ENCODE measurements at places on chromosomes 3 and 15.

DNA sequence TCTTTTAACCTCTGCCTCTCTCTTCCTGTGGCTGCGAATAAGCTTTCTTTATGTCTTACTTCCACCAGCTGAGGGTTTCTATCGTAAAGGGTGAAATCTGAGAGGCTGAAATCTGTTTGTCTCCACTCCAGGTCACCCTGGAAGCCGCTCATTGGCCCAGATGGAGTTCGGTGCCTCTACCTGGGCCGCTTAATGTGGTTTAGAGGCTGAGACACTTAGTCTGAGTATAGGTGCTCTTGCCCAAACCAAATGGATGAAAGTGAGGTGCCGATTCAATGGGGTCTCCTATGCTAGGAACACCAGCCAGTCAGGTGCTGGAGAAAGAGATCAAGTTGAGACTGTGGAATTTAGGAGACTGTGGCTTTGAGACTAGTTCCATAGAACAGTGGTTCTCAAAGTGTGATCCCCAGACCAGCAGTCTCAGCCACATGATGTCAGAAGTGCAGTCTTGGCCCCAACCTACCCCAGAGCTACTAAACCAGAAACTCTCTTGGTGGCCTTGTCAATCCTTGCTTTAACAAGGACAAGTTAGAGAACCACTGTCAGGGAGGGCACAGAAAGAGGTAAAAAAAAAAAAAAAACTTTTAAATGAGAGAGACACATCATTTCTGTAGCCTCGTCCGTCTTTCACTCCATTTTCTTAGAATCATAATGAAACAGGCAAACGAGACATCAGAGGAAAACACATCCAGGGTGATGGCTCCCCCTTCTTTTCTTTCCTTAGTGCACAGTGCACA is 54.9 kb upstream of the CCR2 start:
- peak; percentile 53 for DNase-seq

DNA sequence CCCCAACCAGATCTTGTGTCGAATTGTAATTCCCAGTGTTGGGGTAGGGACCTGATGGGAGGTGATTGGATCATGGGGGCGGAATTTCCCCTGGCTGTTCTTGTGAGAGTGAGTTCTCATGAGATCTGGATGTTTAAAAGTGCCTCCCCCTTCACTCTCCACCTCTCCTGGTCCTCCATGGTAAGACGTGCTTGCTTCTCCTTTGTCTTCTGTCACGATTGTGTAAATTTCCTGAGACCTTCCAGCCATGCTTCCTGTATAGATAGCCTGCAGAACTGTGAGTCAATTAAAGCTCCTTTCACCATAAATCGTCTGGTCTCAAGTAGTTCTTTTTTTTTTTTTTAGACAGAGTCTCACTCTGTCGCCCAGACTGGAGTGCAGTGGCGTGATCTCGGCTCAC is 42.3 kb downstream of the NR1D2 start:
- no peak for DNase-seq

DNA sequence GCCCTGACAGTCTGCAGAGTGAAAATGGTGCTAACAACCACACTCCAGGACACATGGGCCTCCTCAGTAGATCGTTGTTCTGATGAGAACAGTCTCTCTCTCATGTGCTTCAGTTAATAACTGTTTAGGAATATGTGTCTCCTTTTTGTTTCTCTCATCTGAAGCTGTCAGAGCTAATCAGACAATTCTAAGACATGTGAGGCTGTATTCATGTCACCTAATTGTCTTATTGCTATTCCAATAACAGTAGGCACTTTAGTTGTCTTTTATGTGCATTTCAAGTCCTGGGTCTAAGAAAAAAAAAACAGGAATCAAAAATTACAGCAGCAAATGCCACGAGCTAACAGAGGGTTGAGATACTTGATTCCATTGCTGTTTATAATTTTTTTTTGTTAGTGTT is 89.1 kb downstream of the WDR49 start:
- no peak for DNase-seq

DNA sequence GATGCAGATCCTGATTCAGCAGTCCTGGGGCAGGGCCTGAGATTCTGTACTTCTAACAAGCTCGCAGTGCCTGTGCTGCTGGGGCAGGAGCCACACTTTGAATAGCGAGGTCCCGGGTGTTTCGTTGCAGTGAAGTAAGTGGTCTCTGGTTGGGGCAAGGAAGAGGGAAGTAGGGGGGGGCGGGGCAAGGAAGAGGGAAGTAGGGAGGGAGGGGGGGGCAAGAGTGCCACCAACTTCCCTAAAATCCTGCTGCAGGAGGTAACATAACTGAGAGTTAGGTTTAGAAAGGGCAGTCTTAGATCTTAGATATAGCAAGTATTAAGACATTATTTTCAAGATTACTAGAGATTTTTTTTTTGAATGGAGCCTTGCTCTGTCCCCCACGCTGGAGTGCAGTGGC is 35.5 kb downstream of the CRTAP start:
- no peak for DNase-seq

- no peak for DNase-seq
These were observed 33.4 kb downstream of the SETD2 start for GRCh38 chr3:47130557-47130956.

GRCh38 chr3:52434491-52435115 is 10.3 kb downstream of the SEMA3G start:
- DNase-seq = no peak

DNA sequence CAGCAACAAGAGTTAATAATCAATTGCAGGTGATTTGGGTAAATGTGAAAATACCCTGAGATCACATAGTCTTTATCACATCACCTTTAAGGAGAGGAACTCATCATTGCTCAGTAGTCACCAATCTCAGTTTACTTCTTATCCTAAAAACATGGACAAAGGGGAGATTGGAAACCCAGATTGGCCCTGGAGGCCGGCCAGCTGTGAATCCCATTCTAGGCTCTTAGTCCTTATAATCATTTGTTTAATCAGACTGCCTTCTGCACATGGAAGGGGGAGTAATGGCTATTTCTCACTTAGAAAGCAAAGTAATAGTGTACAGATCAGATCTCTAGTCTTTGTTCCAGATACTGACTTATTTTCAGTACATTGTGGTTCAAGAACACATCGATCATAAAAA is 37.2 kb upstream of the CPB1 start:
- no peak for DNase-seq

DNA sequence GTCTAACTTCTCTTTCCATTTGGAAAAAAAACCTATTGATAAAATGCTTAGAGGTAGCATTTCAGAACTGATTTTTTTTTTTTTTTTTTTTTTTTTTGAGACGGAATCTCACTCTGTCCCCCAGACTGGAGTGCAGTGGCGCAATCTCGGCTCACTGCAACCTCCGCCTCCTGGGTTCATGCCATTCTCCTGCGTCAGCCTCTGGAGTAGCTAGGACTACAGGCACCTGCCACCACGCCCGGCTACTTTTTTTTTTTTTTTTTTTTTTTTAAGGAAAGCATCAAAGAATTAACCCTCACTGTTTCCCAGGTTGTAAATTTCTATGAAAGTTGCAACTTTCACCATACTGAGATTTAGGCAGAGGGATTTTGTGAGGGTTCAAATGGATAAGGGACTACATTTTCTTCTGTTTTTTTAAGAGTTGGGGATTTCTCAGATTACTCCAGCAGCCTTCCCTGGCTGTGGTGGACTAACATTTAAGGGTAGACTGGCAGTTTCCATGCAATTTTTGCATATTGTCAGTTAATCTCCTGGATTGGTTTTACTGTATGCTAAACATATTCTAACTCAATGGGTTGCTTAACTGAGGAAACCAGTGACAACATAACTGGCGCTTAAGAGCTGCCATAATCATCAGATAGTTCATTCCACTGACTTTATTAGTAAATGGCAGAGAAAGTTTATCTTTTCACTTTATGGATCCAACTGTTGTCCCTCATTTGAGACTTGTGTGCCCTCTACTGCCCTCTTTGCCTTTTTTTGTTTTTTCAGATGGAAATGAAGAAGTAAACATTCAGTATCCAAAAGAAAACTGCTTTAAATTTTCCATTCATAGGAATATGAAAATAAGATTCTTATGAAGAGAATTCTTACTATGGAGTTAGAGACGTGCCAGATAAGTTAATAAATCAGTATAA is 93.7 kb downstream of the NPTN start:
- DNase-seq = no peak

- no peak for DNase-seq
These were observed 98.9 kb downstream of the DNAJB8 start for GRCh38 chr3:128367761-128368160.

- DNase-seq = no peak
These were observed 59.5 kb upstream of the BCL6 start for GRCh38 chr3:187804745-187805121.

DNA sequence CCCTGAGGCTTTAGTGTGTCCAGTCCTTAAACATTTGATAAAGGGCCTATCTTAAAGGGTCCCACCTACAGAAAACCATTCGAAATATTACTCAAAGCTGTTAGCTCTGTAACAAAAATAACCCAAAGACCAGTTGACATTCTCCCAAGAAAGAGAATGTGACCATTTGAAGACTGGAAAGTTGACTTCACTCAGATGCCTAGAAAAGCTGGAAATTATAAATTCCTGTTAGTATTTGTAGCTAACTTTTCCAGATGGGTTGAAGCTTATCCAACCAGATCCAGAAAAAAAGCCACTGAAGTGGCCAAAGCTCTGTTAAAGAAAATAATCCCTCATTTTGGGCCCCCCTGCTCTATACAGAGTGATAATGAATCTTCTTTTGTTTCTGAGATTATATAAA is 408.4 kb downstream of the PLOD2 start:
- no peak for DNase-seq

DNA sequence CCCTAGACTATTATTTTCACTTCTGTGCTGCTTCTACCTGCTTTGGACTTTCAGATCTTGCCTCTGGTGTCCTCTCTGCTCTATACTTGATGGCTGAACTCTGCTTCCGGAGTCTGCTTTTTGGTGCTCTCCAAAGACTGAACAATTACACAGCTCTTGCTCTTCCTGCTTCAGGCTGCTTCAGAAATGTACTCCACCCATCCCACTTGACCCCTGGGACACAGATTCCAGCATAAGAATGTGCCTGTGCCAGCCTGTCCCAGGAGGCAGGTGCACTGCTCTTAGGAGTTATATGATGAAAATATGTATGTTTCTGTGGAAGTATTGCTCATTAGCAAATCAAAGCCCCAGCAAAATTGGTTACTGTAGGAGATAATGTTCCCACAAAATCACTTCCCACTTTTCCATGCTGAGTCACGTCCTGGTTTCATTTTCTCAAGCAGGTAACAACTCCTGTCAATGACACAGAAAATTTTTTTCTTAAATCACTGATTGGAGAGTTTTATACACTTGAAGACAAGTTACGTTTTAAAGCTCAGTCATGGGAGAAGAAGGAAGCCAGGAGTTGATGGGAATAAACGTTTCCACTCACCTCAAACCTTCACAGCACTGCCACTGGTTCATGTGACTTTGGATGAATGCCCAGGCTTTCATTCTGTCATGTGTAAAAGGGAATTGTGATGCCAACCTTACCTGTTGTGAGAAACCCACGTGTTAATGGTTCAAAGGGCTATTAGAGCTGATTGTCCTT is 239.4 kb upstream of the ZPLD1 start:
- no peak for DNase-seq

Measured in activated naive CD4-positive, alpha-beta T cell treated with anti-CD3 and anti-CD28 coated beads for 36 hours (primary cell).